ENCODE measurements at places on chromosomes 2 and 18.

- DNase-seq: no peak
Measured at GRCh38 chr18:58177896-58178470, 134.0 kb downstream of the NEDD4L start.

- no peak for DNase-seq
Measured at GRCh38 chr18:46587600-46587999, 69.4 kb downstream of the LOXHD1 start.

DNA sequence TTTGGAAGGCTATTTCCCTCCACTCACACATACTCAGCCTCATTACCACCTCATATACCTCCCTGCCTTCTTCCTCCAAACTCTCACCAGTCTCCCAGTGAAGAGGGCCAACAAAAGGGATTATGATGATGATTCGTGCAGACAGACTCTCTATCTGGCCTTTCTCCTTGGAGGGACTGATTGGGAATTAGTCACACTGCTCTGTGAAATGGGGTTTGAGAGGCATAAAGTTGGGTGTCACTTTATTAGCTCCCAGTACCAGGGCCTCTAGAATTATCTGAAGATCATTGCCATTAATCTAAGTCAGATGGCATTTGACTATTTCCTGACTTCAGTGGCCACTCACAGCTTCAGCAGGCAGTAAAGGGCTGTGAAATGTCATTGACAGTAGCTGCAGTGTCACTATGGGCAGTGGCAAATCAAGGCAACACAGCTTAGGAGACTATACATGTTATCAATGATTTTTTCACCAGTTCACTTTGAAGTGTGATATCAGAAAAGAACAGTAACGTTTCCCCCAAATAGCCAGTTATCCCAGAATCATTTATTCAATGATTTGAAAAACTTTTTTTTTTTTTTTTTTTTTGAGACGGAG is 17.4 kb downstream of the CNRIP1 start:
- DNase-seq: no peak

- DNase-seq: no peak
Measured at GRCh38 chr2:177733-178132, 86.1 kb downstream of the SH3YL1 start.

DNA sequence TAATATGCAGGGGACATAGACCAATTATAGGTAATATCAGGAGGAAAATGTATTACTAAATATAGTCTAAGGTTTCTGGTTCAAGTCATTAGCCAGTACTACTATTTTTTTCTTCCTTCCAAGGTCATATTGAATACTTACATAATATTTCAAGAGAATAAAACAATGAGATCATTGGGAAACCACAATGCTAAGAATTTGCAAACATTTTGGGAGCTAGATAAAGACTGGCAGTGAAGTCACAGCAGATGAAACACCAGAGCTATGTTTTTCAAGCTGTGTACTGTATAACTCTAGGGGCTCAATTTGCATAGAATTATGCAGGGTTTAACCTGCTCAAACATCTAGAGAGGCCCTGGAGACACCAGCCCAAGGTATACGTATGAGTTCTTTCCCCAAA is 80.5 kb upstream of the KCNH7 start:
- DNase-seq: no peak

GRCh38 chr18:32243358-32243757 is 53.5 kb downstream of the MEP1B start:
- no peak for DNase-seq

- DNase-seq: no peak
Measured at GRCh38 chr2:18119883-18120282, 241.4 kb downstream of the KCNS3 start.

GRCh38 chr2:30400151-30400954 is 46.7 kb upstream of the LCLAT1 start:
- no peak for DNase-seq
